ENCODE measurements at places on chromosomes 6 and 20. TPM values are rescaled to one million over a fixed set of nuclear protein-coding genes. Genes with fewer than 3 reads are reported as not detected.

- no peak for DNase-seq
Measured at GRCh38 chr20:550611-551010, 7.0 kb upstream of the CSNK2A1 start.

- DNase-seq: peak; percentile 50
Measured at GRCh38 chr6:10555625-10556309, 34.6 kb downstream of the GCNT2 start.

DNA sequence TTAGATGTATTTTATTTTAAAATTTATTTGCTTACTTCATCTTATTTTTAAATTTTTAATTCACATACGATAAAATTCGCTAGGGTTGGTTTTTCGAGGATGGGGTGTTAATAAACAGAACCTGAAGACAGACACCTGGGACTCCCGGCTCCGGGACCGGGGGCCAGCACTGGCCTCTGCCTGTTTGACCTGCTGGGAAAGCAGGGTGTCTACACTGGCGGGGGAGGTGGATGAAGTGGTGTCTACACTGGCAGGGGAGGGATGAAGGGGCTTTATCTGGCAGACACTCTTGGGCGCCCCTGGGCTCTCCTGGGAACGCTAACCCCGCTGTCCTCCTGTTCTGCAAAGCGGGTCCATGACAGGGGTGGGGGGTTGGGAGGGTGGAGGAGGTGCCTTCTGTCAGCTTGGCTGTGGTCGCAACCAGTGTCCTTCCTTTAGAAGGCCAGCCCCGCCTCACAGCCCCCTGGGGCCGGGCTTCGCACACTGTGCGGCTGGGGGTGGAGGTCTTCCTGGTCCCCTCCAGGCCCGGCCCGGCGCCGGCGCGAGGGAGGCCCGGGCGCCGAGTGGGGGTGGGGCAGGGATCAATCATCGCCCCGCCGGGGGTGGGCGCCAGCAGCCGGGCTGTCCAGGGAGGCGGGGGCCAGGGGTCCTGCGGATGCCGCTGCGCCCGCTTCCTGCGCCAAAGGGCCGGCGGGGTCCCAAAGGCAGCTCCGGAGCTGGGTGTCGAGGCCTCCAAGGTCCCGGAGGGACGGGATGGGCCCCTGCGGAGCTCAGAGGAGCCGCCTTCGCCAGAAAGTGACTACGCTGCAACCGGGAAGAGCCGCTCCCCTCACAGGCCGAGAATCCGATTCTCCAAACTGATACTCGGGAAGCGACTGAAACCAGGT lies 1.8 kb downstream of the GATA5 start:
- no peak for DNase-seq

GRCh38 chr6:49563006-49563886 lies 12.8 kb downstream of the C6orf141 start:
- no peak for DNase-seq

Gene HCRTR2
- 0.35 TPM for polyA plus RNA-seq

- no peak for DNase-seq
Measured at GRCh38 chr6:156928126-156928525, 150.9 kb downstream of the ARID1B start.

DNA sequence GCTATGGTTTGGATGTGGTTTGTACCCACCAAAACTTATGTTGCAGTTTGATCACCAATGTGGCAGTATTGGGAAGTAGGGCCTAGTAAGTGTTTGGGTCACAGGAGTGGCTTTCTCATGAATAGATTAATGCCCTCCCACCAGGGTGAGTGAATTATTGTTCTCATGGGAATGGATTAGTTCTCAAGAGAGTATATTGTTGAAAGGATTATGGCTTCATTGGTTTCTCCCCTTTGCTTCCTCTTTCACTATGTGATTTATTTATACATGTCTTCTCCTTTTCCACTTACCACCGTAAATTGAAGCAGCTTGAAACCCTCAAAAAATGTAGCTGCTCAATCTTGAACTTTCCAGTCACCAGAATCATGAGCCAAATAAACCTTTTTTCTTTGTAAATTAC lies 10.8 kb downstream of the UFL1 start:
- no peak for DNase-seq

Measured in hepatocyte (in vitro differentiated cells).